ENCODE measurements at places on chromosomes 7 and 10.

DNA sequence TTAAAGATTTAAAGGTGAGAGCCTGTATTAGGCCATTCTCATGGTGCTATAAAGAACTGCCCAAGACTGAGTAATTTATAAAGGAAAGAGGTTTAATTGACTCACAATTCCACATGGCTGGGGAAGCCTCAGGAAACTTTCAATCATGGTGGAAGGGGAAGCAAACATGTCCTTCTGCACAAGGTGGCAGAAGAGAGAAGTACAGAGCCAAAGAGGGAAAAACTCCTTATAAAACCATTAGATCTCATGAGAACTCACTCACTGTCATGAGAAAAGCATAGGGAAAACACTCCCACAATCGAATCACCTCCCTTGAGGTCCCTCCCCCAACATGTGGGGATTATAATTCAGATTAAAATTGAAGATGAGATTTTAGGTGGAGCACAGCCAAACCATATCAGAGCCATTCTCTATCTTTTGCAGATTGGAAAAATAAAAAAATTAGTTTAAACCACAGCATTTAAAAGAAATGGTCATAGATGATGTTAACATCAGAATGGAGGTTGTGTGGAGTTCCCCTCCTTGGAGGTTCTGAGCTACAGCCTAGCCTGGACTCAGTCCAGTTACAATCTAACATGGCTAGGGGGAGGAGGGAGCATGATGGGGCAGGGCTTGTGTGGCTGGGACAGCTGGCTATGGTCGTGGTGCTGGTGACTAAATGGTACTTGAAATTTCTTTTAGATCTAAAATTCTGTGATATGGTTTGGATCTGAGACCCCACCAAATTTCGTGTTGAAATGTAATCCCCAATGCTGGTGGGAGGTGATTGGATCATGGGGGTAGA lies 33.1 kb downstream of the GSTO2 start:
- no peaks in the 10 kb centered on the region for H3K36me3 ChIP-seq
- no peak overlapping the region for H3K4me3 ChIP-seq
- DNase-seq: no peak
- H3K27me3 ChIP-seq: no peaks in the 10 kb centered on the region

DNA sequence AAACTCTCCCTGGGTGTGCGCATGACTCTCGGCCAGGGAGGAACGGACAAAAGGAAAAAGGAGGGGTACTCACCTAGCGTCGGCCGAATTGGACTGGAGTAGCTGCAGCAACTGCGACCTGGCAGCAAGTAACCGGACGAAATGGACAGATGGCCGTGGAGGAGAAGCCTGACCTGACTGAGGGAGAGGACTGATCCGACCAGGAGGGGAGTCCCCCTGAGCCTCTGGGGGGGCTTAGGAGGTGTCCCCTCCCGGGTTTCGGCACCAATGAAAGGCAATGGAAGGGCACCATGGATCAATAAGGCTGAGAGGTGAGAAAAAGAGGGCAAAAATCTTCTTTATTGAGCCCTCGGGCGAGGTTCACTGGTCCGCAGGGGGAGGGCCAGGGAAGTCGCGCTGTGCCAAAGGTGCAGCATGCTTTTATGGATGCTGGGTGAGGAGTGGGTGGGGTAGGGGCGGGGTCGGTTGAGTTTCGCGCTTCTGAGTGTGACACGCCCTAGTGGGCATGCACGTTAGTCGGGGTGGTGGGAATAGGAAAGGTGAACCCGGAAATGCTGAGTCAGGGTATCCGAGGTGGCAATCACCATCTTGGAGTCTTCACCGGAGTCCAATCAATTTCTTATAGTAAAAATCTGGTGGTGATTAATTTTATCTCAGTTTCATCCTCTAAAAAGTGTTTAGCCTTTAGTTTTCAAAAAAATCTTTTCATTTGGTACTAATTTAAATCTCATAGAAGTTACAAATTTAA lies 638.5 kb upstream of the DPP6 start:
- no peaks in the 10 kb centered on the region for H3K36me3 ChIP-seq
- no peaks in the 10 kb centered on the region for H3K4me1 ChIP-seq
- DNase-seq: no peak
- H3K27ac ChIP-seq: no peak overlapping the region
- H3K27me3 ChIP-seq: no peaks in the 10 kb centered on the region

GRCh38 chr7:1662101-1662500 lies 8.0 kb upstream of the ELFN1 start:
- no peak overlapping the region for H3K4me3 ChIP-seq
- peaks cover 66% of the 10 kb centered on the region for H3K27me3 ChIP-seq
- DNase-seq: no peak
- H3K4me1 ChIP-seq: peaks cover 28% of the 10 kb centered on the region
- H3K27ac ChIP-seq: no peak overlapping the region

DNA sequence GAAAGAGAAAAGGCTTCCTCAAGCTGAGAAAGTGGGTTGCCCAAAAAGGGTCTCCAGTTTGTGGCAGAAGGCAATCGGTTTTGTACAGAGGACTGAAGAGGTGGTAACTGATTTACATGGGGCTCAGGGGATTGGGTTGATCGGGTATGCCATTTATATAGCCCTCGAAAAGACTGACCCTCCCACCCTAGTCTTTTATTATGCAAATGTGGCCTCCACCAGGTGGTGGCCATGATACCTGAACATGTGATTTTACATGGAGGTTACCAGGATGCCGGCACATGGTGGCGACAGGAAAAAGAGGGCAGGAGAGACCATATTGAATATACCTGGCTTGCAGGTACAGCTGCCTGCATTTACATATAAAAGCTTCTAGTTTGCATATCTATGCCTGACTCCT lies 36.7 kb downstream of the ATE1 start:
- H3K27me3 ChIP-seq: no peaks in the 10 kb centered on the region
- no peak overlapping the region for H3K27ac ChIP-seq
- no peaks in the 10 kb centered on the region for H3K4me1 ChIP-seq
- H3K36me3 ChIP-seq: peaks cover 43% of the 10 kb centered on the region
- no peak for DNase-seq

DNA sequence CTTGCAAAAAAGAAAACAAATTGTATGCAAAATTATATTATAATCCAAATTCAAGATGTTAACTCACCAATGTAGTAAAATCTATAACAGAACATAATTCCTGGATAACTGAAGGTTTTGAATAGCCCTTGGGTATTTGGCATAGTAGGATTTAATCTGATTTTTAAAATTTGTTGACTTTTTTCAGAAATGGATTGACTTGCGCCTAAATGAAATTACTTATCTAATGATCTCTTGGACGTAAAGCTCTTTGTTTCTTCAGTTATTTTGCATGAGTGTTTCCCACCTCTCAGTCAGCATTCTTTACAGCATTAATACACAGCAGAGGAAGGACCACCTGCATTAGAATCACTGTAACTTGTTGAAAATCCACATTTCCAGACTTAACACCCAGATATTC lies 169.6 kb downstream of the SEPTIN7 start:
- H3K27me3 ChIP-seq: no peaks in the 10 kb centered on the region
- H3K4me3 ChIP-seq: no peak overlapping the region
- H3K4me1 ChIP-seq: no peaks in the 10 kb centered on the region
- no peak overlapping the region for H3K27ac ChIP-seq

DNA sequence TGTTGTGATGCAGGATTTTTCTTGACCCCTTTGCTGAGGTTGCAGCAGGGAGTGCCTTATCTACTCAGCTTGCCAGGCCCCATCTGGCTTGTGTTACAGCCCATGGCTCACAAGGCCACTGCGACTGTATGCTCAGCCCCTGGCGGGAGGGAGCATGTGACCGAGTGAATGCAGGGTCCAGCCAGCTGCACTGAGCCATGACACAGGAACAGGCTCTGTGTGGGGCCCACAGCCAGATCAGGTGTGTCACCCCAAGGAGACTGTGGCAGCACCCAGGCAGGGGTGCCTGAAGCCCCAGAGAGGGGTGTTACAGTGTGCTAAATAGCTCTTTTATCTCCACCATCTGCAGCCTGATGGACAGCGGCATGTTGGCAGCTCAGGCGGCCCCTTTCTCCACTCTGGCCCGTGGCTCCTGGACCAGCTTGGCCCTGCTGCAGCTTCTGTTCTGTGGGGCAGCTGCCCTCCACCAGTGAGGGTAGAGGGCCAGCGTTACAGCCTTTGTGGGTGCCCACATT lies 2.6 kb upstream of the PCBD1 start:
- no peaks in the 10 kb centered on the region for H3K27me3 ChIP-seq
- no peak for DNase-seq
- H3K36me3 ChIP-seq: no peaks in the 10 kb centered on the region
- no peaks in the 10 kb centered on the region for H3K4me1 ChIP-seq

DNA sequence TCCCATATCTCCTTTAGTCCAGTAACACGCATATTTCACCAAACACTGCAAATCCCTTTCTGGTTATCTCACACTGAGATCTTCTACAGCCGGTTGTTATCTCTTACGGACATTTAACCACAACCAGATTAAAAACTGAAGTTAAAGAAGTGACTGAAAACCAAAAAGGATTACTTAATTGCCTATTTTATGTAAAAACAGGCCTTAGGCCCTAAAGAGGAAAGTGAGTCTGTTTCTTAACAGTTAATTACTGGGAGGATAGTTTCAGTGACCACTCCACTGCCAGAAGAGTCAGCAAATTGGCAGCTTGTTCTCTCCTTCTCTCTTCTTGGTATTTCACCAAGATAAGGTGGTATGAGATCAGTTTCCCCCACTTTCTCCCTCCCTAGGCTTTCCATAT lies 161.9 kb upstream of the MEOX2 start:
- no peaks in the 10 kb centered on the region for H3K36me3 ChIP-seq
- H3K27me3 ChIP-seq: no peaks in the 10 kb centered on the region
- no peak overlapping the region for H3K27ac ChIP-seq
- DNase-seq: no peak

DNA sequence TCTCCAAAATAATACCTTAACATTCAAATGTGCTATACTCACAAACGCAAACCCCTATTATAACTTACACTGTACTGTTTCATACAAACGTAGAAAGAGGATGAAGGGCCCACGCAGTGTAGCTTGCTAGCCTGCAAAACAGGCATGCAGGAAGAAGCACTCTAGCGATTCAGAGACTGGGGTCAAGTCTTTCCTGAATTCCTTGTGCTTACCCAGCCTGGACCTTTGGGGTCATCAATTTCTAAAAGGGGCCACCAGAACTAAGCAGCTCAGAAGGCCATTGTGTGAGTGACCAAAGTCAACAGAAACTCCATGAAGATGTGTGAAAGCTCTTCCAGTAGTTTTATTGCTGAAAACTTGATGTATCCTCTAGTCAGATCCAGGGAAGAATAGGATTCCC lies 111.9 kb downstream of the SVIL start:
- H3K4me3 ChIP-seq: no peak overlapping the region
- no peak for DNase-seq
- H3K36me3 ChIP-seq: peaks cover 61% of the 10 kb centered on the region
- H3K27me3 ChIP-seq: no peaks in the 10 kb centered on the region
- peaks cover 40% of the 10 kb centered on the region for H3K4me1 ChIP-seq
- no peak overlapping the region for H3K27ac ChIP-seq

DNA sequence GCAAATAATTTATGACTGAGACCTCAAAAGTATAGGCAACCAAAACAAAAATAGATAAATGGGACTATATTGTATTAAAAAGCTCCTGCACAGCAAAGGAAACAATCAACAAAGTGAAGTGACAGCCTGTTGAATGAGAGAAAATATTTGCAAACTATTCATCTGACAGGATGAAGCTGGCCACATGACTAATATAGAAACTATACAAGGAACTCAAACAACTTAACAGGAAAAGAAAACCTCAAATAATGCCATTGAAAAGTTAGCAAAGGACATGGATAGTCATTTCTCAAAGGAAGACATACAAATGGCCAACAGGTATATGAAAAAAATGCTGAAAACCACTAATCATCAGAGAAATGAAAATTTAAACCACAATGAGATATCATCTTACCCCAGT lies 245.1 kb downstream of the STK31 start:
- H3K27me3 ChIP-seq: no peaks in the 10 kb centered on the region
- H3K36me3 ChIP-seq: no peaks in the 10 kb centered on the region
- DNase-seq: no peak

DNA sequence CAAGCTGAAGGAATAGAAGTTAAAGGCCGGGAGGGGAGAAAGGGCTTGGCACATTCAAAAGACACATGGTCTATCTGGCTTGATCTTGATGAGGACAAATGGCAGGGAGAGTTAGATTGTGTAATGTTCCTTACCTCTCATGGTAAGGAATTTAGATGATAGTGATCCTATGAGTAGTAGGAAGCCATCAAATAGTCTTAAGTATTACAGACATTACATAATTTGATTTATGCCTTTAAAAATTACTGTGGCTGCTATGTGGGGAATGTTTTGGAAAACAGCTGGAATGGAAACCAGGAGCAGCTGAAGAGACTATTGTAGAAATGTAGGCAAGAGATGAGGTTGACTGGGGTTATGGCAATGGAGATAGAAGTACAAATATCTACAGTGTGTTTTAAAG lies 351.3 kb upstream of the BMPER start:
- H3K27ac ChIP-seq: no peak overlapping the region
- no peaks in the 10 kb centered on the region for H3K36me3 ChIP-seq
- H3K4me1 ChIP-seq: peaks cover 8% of the 10 kb centered on the region

DNA sequence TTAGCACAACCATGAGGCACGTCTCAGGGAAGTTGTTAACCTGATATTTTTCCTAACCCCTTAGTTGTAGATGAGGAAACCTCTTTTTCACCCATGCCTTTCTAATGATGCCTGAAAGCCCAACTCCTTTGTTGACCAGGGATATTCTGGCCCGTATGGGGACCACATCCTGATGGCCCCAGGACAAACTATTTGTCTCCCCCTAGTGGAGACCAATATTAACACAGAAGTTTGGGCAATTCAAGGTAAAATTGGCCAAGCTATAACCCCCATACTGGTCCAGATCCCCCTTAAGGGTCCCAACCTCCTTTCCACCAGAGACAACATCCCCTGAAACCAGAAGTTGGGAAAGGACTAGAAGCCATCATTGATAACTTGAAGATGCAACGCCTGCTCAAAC lies 893.3 kb downstream of the SORCS1 start:
- no peak overlapping the region for H3K4me3 ChIP-seq
- H3K36me3 ChIP-seq: no peaks in the 10 kb centered on the region
- no peak for DNase-seq

GRCh38 chr10:1661416-1661815 lies 75.9 kb downstream of the ADARB2 start:
- no peak overlapping the region for H3K27ac ChIP-seq
- H3K4me3 ChIP-seq: no peak overlapping the region
- peaks cover 9% of the 10 kb centered on the region for H3K27me3 ChIP-seq
- no peaks in the 10 kb centered on the region for H3K4me1 ChIP-seq

- H3K27ac ChIP-seq: no peak overlapping the region
- no peaks in the 10 kb centered on the region for H3K36me3 ChIP-seq
- DNase-seq: no peak
Measured at GRCh38 chr7:82897500-82897899, 265.2 kb downstream of the PCLO start.

- H3K4me1 ChIP-seq: no peaks in the 10 kb centered on the region
- H3K4me3 ChIP-seq: no peak overlapping the region
- H3K27me3 ChIP-seq: no peaks in the 10 kb centered on the region
- DNase-seq: no peak
- no peak overlapping the region for H3K27ac ChIP-seq
Measured at GRCh38 chr7:127710635-127711034, 58.6 kb downstream of the SND1 start.

GRCh38 chr10:102726274-102726673 lies 11.8 kb downstream of the SFXN2 start:
- H3K27ac ChIP-seq: no peak overlapping the region
- H3K4me3 ChIP-seq: no peak overlapping the region
- no peak for DNase-seq
- H3K4me1 ChIP-seq: no peaks in the 10 kb centered on the region
- no peaks in the 10 kb centered on the region for H3K27me3 ChIP-seq
- no peaks in the 10 kb centered on the region for H3K36me3 ChIP-seq
